ENCODE measurements at places on chromosomes 1 and 21.
A peak's percentile ranks its signal among the peaks of the same experiment; 100 is the strongest.

- no peak for DNase-seq
Measured at GRCh38 chr21:18529254-18529653, 125.7 kb upstream of the TMPRSS15 start.

DNA sequence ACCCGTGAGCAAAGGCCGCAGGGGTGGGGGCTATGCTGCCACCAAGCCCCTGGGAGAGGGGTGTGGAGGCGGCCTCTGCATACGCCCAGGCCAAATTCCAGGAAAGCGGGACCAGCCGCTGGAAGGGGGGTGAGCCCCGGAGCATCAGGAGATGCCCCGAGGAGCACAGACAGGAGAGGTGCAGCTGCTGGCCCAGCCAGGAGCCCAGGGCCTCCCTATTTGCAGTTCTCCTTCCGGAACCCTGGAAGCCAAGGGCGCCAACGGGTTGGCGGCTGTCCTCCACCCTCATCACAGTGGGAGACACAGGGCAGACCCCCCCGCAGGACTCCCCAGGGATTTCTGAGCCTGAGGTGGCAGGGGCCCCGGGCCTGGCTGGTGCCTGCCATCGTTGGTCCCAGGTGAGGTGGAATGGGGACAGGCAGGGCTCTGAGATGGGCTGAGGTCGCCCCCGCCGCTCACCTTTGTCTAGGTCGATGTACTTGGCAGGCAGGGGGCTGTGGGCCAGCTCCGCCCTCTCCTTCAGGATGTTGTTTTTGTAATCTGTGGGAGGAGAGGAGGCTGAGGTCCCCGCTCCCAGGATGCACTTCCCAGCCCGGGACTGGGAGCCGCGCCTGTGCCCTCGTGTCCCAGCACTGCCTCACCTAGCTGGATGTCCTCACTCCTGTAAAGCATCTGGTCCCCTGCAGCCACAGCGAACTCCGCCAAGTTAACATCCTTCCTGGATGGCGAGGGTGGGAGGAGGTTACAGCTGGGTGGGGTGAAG, 4.4 kb upstream of the DVL1 start:
- DNase-seq: peak; percentile 68

GRCh38 chr1:47187231-47187925, 2.5 kb downstream of the PDZK1IP1 start:
- DNase-seq: no peak

DNA sequence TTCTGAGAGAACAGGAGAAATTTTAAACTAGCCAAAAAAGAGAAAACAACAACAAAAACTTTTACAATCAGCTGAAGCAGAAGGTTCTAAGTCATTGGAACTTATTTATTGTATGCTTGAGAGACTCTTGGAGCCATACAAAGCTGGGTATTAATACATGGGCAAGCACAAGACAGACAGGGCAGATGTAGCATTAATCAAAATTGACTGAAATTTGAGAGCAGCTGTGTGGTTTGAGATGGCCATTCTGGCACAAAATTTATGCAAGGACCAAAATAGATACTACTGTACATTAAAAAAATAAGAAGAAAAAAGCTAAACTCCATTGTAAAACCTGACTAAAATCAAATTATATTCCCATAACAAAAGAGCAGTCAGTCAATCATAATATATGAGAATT, 892.5 kb downstream of the PLA2G4A start:
- DNase-seq: no peak

- no peak for DNase-seq
Measured at GRCh38 chr1:36792292-36792691, 242.0 kb downstream of the GRIK3 start.
